ENCODE measurements at places on chromosomes 12 and 14. TPM values are rescaled to one million over a fixed set of nuclear protein-coding genes. Genes with fewer than 3 reads are reported as not detected.

DNA sequence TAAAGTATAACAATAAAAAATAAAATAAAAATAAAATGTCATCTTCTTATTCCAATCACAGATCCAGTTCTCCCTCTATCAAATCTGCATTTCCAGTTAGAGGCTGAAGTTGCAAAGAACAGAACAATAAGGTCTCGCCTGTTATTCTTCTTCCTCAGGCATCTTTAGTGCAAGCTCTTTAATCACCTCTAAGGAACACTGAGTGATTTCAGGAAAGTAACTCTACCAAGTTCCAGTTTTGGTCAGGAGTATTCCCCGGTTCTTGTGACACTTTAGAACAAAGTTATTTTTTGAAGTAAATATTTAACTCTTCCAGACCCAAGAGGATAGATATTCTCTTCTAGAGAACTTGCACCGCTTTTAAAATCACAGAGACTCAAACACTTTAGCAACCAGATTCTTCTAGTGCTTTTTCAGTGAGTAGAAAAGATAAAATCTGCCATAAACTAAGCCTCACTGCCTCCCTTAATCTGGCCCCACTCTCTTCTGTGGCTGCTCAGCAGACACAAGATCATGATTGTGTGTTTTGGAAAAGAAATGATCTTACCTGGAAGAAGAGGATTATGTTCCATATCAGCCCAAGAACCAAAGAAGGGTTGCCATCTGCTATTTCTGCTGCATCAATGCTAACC lies 57.9 kb upstream of the DICER1 start:
- no peak overlapping the region for H3K27ac ChIP-seq
- H3K36me3 ChIP-seq = no peaks in the 10 kb centered on the region
- H3K27me3 ChIP-seq = peaks cover 9% of the 10 kb centered on the region
- peaks cover 8% of the 10 kb centered on the region for H3K4me1 ChIP-seq
- DNase-seq = no peak

DNA sequence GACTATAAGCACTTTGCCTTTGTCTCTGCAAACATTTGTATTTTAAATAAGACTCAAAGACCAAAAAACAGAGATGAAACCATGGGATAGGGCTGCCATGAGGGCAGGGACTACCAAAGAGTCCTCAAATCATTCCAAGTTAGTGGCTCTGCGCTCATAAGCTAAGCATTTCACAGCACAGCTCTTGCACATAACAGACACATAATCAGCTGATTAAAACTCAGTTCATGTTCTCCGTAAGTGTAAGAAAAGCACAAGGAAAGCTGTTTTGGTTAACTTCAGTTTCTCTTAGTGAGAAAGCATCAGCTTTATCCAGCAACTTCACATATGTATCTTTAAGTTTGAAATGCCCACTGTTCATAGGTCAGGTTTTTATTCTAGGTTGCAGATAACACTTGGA lies 54.9 kb downstream of the IRAK3 start:
- H3K4me1 ChIP-seq = no peaks in the 10 kb centered on the region
- DNase-seq = no peak
- H3K4me3 ChIP-seq = no peak overlapping the region
- H3K27me3 ChIP-seq = no peaks in the 10 kb centered on the region

DNA sequence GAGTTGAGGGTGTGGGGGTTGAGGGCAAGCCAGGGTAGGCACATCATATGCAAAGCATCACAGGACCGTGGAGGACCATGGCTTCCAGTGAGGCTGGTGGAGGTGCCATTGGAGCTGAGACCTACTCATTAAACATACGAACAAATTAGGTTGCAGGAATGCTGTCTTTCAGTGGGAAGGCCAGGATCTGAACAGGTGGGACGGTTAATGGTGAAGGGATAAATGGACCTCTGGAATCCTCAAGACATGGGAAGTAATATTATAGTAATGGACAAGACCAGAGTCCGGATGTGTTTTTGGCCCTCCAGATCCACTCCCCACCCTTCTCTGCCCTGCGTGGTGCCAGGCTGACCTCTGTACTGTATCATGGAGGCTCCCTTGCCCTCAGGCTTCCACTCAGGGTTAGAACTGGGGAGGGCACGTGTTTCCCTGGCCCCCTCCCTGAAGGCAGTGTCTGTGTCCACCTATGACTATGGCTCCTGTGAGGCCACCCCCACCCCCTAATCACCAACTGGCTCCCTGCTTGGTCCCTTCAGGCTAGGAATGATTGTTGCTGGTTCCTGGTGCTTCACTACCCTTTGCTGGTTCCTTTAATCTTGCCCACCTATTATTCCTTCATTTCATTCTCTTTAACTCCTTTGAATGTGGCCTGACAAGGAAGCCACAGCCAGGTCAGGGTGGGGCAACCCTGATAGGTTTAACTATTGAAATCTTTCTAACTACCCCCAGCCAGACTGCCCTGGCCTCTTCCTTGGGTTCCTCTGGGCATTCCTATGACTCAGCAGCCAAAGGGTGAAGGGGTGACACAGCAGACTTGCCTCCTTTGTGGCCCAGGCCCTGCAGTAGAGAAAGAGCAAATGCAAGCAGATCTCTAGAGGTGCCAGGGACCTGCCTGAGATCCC lies 10.7 kb downstream of the DHRS2 start:
- H3K36me3 ChIP-seq = no peaks in the 10 kb centered on the region
- H3K4me1 ChIP-seq = no peaks in the 10 kb centered on the region
- H3K4me3 ChIP-seq = no peak overlapping the region
- no peak for DNase-seq
- no peaks in the 10 kb centered on the region for H3K27me3 ChIP-seq

LMO3 gene
- total RNA-seq = 16.7 TPM
